ENCODE measurements at places on chromosomes 11 and 22.

DNA sequence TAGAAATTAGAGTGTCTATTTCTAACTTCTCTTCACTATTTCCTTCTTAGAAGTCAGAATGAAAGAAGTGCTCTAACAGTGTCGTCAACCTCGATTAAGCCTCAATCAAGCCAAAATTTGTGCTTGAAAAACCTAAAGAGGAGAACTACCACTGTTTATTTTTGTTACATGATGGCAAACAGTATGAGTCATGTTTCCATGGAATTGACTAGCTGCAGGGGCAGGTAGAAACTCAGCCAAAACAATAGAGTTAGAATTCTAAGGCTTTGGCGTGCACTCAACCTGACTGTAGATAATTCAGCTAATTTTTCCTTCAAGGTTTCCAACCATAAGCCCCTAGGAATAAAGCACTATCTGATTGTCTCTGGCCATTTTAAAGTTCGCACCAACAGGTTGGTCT is 415.9 kb downstream of the ETS1 start:
- DNase-seq = no peak

GRCh38 chr11:33753304-33753967 is 17.2 kb upstream of the CD59 start:
- no peak for DNase-seq

DNA sequence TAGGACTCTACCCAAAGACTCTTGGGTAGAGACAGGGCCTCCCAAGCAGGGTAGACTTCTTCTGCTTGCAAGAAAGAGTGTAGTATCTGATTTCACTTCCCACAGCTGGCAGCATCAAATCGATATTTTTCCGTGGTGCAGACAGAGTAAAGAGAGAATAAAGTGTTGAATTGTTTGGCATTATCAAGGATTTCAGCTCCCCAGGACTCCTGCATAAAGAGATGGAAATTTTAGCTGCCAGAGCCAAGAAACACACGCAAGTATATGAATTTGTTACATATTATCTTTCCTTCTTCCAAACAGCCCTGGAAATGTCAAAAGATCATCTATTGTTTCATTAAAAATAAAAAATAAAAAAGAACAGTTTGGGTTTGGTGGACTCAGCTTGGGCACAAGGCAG is 136.8 kb downstream of the PKNOX2 start:
- DNase-seq = no peak

DNA sequence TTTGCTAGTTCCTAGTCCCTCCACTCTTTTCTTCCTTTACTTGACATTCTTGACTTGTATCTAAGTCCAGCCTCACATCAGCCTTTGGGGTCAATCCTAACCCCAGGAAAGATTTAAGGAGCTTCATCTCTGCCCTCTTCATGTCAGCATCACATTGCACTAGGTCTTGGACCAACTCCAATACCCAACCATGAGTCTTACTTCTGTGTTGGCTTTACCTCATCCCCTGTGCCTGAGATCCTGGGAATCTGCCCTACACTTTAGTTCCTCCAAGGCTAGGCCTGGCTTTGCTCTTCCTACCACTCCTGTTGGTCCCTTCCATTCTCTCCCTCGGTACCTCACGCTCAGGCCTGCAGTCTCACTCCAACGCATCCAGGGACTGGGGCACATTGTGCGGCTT is 117.0 kb downstream of the SLC1A2 start:
- DNase-seq = no peak

- DNase-seq = no peak
Measured at GRCh38 chr22:23845265-23846080, 6.7 kb upstream of the DERL3 start.

DNA sequence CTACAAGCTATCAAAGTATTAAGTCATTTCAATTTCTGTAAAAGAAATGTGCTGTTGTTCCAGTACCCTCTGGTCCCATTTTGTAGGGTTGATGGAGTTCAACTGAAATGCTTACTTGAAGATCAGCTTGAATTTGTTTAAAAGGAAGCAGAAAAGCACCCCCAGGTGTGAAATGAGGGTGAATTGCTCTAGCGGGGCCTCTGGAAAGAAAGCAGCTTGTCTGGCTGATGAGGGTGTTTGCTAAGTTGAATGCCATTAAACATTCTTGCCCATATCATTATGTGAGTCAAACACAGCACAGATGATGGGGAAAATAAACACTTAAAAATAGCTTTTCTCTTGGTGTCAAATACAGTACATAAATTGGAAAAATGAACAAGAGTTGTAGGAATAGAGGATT is 280.3 kb downstream of the RAB38 start:
- no peak for DNase-seq

- DNase-seq = peak; percentile 27
Measured at GRCh38 chr11:121494355-121495099, 41.8 kb upstream of the SORL1-AS1 start.

GRCh38 chr11:92811341-92811740 is 158.1 kb upstream of the MTNR1B start:
- DNase-seq = no peak

DNA sequence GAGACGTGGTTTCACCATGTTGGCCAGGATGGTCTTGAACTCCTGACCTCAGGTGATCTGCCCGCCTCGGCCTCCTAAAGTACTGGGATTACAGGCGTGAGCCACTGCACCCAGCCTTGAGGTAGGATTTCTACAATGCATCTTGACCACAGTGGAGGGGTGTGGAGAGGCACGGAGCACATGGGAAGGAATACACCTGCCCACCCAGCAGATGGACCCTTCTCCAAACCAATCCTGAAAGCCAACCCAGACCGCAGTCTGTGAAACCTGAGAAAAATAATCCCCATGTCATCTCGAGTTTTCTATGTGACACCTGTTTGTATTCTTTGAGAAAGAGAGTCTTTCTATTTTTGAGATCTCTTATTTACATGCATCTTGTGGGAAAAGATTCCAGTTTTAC is 32.5 kb downstream of the LGR4 start:
- DNase-seq = no peak

- DNase-seq = no peak
Measured at GRCh38 chr11:23540101-23540561, 679.9 kb upstream of the CCDC179 start.

GRCh38 chr11:74086242-74086884 is 77.5 kb upstream of the UCP3 start:
- DNase-seq = no peak

DNA sequence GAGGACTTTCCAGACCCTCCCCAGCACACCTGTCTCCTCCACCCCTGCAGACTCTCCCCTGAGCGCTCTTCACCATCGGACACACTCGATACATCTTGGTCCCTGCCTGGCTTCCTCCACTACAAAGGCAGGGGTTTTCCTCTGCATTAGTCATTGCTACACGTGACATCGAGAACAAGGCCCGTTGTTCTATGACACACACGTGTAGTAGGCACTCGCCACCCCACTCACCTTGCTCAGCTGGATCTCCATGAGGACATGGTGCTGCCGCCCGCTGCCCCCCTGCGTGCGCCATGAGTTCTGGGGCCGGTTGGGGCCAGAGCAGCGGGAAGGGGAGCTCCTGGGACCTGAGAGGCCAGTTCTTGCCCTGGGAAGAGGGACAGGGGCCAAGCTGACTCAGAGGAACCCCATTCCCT is 16.7 kb downstream of the ATG2A start:
- DNase-seq = no peak

- no peak for DNase-seq
Measured at GRCh38 chr11:78929207-78929905, 354.7 kb upstream of the NARS2 start.

GRCh38 chr11:45180848-45181192 is 34.4 kb downstream of the PRDM11 start:
- DNase-seq = peak; percentile 31

DNA sequence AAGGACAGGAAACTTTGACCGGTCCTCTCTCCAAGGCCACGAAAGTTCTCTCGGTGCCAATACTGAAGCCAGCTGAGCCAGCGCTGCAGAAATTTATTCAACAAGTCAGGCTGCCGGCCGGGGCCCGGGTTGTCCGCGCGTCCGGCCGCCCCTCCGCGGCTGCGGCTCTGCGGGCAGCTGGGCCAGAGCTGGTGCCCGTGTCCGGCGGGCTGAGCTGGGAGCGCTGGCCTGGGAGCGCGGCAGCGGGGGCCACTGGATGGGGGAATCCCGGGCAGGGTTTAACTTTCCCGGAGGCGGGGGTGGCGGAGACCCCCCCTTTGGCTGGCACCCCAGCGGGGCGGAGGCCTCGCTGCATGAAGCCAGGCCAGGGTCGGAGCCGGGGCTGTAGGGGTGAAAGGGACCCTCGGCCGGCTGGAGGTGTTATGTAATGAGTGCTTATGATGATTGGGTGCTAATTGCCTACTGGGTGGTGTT is 12.3 kb upstream of the CACNA1I start:
- DNase-seq = no peak

DNA sequence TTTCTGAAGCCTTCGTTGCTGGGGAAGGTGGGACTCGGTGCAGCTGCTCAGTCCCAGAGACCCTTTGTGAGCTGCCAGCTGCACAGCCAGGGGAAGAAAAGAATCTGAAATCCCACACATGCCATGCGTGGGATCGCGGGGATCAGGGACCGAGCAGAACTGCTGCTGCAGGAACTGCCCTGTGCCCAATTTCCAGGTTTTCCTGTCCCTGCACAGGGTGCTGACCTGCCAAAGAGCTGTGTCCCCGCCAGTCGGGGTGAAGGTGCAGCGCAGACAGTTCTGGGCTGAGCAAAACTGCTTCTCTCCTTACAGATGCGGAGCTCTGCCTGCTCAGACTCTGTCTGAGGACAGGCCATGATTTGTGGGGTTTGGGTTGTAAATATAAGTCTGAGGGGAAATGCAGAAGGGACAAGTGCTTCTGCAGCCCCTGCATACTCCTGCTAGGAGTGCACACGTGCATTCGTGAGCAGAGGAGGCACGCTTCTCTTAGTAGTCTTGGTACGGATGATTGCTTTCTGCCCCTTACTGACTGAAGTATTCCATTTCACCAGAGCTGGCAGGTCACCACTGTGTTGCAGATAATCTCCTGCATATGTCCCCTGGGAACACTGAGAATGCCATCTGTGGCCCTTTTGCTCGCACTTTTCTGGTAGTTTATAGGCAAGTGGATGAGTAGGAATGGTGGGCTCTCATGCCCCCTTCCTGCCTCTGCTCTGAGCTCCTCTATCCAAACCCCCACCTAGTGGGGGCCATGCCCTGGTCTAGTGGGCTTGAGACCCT is 141.4 kb downstream of the PARVA start:
- DNase-seq = no peak

Data from stimulated activated CD8-positive, alpha-beta memory T cell treated with anti-CD3 and anti-CD28 coated beads, Interleukin-2, amount 100 ng/mL, for 48 hours (primary cell).